ENCODE measurements at places on chromosomes 13 and 19.
A peak's percentile ranks its signal among the peaks of the same experiment; 100 is the strongest.

DNA sequence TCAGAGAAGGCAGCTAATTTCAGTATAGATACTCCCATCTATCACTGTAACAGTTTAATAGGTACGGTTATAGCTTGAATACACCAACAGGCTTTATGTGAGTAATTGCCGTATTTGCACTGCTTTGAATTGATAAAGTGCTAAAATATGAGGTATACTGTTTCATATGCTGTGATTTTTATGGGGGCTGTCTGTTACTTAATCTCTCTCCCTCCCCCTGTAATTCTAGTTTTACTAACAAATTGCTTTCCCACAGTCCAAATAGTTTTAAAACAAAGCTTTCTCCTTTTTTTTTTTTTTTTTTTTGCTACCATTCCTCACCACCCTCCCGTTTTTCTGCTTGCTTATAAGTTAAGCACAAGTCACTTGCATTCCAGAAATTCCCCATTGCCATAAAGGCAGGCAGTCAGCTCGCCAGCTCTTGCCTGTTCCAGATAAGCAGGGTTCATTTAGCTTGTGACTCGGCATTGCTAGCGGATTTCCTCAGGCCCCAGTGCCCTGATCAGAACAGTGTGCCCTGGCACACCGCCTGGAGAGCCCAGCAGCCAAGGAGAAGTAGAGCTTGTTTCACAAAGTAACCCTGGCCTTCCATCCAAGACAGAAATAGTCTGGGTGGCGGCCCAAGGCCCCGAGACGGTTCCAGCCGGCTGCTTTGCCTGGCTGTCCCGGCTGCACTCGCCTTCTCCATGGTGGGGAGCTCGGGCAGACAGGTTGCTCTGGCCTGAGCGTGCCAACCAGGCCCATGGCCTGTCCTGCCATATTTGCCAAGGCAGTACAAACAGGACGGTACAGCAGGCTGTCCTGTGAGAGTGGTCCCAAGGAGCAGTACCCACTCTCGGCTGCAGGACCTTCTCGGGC is 43.5 kb upstream of the NPAS1 start:
- no peak for DNase-seq

DNA sequence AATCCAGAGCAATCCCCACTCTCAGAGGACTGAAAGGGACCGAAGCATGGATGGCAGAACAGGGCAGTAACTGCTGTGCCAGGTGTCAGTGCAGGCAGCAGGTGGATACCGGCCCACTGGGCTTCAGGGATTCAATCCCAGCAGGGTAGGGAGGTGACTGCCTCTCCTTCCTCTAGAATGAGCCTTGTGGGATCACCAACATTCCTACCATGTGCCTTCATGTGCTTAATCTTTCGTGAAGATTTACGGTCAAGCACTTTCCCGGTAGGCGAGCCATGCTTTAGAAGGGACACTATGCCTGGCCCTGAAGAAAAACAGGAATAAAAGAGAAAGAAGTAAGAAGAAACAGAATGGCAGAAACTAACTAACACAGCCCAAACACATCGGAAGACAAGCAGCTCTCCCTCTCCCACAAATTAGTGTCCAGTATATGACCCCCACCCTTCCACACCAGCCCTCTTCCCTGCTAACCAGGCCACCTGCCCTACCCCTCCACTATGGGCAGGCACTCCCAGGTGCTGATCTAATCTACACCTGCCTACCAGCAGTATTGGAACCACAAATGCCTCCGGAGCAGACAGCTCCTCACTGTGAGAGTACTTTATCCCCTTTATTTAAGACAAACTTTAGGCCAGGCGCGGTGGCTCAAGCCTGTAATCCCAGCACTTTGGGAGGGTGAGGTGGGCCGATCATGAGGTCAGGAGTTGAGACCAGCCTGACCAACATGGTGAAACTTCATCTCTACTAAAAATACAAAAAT is 162.5 kb downstream of the NUFIP1 start:
- no peak for DNase-seq

DNA sequence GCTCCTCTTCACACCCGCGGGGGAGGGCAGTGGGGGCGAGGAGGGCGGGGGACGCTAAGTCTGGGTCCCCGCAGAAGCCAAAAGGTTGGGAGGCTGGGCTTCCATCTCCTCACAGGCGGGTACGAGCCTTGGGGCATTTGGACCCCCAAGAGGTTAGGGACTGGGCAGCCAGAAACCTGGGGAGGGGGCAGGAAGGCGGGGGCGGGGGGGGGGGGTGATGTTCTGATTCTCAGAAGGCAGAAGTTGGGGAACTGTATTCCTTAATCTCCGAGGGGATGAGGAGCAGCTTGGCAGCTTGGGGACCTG is 5.1 kb downstream of the BCL3 start:
- no peak for DNase-seq

DNA sequence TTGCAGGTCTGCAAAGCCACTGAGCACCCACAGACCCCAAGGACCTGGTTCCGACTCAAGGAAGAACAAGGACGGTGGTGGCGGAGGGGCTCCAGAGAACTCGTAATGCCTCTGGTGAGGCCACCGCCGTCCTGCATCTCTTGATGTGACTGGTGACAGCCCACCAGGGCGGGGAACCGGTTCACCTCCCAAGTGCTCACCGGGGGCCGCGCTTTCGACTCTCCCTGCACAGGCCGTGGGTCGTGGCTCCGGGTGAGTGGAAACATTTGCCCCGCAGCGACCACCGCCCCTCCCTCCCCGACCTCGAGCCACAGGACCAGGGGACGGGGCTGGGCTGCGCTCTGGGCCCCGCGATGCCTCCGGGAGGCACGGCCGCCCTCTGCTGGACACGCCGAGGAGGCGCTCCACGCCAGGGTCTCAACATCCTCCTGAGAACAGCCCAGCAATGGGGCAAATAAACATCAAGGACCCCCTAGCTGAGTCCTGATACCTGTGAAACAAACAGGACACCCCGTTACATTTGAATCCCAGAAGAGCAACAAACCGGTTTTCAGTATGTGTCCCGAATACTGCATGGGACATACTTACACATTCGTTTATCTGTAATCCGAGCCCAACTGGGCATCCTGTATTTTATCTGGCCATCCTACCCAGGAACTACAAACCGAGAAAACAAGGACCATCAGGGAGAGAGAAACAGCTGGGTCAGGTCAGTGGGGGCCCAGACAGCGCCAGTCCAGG is 3.9 kb upstream of the PLPP2 start:
- DNase-seq: no peak

DNA sequence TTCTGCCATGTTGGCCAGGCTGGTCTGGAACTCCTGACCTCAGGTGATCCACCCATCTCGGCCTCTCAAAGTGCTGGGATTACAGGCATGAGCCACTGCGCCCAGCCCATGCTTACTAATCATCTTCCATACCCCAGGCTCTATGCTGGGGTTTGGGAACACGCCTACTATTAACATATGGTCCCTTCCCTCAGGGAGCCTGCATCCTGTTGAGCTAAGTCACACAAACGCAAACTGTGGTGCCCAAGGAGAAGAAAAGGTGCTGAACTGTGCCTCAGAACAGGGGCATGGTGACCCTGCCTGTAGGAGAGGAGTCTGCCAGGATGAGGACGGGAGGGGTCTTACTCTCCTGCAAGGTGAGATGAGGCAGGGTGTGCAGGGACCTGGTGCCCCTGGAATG is 5.6 kb downstream of the MICOS13 start:
- no peak for DNase-seq

- no peak for DNase-seq
Measured at GRCh38 chr13:99382428-99383133, 75.4 kb upstream of the GPR183 start.

DNA sequence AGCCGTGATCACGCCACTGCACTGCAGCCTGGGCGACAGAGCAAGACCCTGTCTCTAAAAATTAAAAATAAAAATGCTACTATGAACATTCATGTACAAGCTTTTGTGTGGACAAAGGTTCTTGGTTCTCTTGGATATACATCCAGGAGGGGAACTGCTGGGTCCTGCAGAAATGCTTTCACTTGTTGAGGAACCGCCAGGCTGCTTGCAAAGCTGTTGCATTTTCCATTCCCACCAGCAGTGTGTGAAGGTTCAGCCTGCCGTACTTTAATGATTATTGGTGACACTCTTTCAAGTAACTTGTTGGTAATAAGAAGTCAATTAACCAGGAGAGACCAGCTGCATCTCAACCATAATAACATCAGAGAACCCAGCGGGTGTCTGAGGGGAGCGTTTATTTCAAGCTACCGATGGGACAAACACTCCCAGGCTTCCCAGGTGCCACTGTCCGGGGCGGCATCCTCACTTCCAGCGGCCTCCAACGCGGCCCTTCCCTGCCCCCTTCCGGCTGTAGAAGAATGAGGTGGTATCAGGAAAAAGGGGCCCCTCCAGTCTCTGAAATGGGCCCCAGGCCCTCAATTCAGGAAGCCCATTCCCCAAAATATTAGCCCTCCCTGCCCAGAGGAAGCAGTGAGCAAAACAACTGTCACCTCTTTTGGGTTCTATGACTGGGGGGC is 15.2 kb upstream of the PPP1R12C start:
- no peak for DNase-seq

- no peak for DNase-seq
Measured at GRCh38 chr19:35123573-35123972, 8.0 kb downstream of the FXYD3 start.

DNA sequence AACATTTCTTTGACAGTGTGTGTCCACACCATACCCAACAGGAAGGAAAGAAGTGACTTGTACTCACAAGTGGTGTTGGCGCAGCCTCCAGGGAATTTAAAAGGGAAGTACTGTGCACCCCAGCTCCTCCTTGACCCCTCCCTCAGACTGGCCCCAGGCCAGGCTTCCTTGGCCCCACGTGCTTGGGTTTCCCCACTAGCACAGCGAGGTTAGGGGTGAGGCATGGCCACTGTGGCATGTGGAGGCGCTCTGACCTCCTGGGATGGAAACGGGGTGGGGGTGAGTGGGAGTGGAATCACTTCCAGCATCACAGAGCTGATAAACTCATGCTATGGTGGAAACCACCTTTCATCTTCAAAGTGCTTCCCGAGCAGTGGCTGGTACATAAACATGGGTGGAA is 168.6 kb downstream of the ZNF536 start:
- DNase-seq: no peak

GRCh38 chr19:19121371-19121770 is 16.9 kb downstream of the TMEM161A start:
- no peak for DNase-seq

DNA sequence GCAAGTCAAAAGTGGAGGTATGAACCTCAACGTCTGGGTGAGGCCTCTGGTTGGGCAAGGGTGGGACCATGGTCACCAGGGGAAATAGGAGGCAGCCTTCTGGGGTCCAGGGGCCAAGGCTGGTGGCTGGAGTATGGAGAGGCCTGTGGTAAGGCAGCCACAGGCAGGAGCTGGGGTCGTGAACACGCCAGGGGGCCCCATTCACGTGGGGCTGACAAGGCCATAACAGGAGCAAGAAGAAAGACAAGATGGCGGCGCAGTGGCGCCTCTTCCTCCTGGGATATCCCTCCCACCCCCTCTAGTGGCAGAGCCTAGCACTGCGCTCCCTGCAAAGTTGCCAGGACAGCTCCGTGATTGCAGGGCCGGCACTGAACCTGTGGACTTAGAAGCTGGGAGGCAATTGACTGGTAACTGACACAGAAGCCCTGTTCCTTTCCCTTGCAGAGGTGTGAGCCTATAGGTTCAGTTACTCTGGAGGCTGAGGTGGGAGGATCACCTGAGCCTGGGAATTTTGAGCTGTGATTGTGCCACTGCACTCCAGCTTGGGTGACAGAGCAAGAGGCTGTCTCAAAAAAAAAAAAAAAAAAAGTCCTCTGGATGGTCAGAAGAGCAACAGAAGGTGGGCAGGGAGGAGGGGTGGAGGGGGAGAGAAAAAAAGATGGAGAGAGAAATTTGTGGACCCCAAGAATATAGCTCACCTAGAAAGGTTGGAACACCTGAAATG is 19.7 kb upstream of the EDDM13 start:
- no peak for DNase-seq

DNA sequence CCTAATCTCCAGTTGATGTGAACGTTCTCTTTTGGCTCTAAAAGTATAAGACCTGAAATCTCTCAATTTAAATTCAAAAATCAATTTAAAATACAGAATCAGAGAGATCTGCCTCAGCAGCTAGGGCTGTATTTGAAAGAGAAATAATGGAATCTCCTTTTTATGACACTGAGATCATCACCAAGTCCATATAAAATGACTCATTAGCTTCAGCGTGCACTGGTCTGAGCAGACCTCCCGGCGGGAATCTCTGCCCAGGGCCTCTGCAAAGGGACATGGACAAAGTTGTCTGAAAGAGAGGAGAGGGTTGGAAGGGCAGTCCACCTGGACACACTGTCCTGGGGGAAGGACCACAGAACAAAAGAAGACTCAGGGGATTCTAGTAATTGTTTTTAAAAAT is 855.6 kb downstream of the EFNB2 start:
- peak; percentile 8 for DNase-seq

- DNase-seq: no peak
Measured at GRCh38 chr19:42440357-42441048, 2.2 kb downstream of the CXCL17 start.

- no peak for DNase-seq
Measured at GRCh38 chr19:1397838-1398237, 3.5 kb downstream of the GAMT start.

GRCh38 chr13:81051873-81052272 is 710.9 kb upstream of the SPRY2 start:
- DNase-seq: no peak

GRCh38 chr19:4338441-4339355 is at the start of gene STAP2:
STAP2 (minus strand) TSS chr19:4338827; CDS start chr19:4338753, 74 bp downstream.
- no peak for DNase-seq

- DNase-seq: no peak
Measured at GRCh38 chr13:70338609-70339008, 230.4 kb upstream of the KLHL1 start.
